CD4-positive, alpha-beta T cell treated with Interleukin-15 for 4 hours (primary cell): ENCODE measurements at places on chromosomes 2 and 18.

DNA sequence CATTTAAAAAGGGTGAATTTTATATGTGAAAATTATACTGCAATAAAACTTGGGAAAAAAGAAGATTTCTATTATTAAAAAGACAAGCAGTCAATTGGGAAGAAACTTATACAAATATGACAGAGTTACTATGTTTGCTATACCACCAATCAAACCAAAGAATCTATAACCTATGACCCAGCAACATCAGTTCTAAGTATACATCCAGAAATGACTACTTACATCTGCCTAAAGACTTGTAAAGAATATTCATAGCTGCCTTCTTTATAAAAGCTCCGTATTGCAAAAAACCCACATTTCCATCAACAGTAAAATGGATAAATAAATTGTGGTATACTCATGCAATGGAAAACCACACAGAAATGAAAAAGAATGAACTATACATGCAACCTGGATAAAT lies 32.9 kb upstream of the NABP1 start:
- no peak for DNase-seq

- DNase-seq = no peak
Observed at GRCh38 chr18:31399306-31400032, 22.9 kb downstream of the DSG4 start.

DNA sequence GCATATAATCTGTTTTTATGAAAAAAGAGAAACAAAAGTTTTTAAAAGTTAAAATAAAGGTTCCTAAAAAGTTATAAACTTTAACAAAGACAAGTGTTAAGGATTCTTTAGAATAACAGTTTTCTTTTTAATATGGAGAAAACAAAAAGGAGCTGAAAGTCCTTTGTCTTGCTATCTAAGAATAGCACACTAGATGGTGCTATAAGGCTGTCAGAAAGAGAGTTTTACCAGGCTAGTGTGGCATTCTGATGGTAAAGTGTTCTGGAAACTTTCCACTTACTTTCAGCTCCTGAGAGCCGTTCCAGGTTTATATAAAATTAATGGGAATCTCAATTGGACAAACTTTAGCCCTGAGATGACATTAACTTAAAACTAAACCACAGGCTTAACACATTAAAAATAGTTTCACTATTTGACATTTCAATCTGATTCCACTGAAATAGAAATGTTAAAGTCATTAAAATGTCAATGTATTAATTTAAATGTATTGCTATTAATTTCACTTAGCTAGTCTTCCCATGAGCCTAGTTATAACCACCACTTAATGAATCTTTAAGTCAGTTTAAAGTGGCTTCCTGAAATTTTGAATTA lies 3.7 kb downstream of the FBXO48 start:
- DNase-seq = peak; percentile 72

DNA sequence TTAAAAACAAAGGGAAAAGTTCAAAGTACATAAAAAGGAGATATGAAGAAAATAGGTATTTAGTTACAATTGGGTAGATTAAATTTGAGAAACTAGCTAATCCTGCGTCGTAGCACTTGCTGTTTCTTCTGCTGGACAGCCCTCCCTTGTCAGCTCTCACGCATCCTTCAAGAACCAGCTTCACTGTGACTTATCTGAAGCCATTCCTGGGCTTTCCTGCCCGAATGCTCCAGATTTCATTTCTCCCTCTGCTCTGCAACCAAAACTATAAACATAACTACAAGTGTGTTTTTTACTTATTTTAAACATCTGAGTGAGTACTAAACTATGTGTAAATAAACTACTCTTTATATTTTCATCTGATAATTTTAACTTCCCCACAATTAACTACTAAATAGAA lies 149.2 kb downstream of the MTCL1 start:
- DNase-seq = no peak

DNA sequence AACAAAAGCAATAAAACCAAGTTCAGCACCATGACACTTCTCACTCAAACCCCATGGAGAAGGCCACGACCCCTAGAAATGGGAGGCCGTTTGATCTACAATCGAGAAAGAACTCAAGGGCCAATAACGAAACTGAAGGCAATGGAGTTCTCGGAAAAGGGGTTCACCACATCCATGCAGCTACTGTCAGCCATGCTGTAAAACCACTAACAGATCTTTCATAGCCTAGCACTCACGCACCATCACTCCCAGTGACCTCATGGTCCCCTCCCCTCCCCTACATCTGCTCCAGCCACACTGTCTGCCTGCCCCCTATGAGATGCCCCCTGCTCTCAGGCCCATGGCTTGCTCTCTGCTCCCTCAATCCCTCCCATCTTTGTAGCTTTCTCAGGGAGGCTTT lies 135.3 kb downstream of the TMEM163 start:
- no peak for DNase-seq

GRCh38 chr18:63213331-63213900 lies 106.2 kb downstream of the BCL2 start:
- DNase-seq = peak; percentile 82

GRCh38 chr18:70709144-70709543 lies 420.3 kb downstream of the SOCS6 start:
- DNase-seq = no peak

DNA sequence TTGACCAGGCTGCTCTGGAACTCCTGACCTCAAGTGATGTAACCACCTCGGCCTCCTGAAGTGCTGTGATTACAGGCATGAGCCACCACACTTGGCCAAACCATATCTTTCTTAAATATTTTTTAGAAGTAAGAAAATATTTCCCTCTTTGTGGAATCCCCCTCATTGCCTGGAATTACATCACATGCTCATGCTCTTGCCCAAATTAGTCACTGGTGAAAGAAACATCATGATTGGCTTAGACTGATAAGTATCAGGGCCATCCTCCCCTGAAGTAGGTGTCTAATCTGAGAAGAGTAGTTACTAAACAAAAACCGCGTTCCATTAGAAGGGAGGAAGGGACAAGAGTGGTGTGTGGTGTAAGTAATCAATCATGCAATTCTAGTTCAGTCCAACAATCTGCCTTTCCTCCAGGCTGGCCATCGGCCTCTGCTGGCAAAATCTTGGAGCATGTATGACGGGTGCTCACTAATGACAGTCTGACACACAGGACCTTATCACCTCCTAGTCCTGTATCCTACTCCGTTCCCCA lies 52.3 kb upstream of the SCG2 start:
- DNase-seq = no peak

- DNase-seq = no peak
Observed at GRCh38 chr2:45826884-45827635, 175.6 kb downstream of the PRKCE start.

- no peak for DNase-seq
Observed at GRCh38 chr2:121210691-121211090, 74.3 kb downstream of the TFCP2L1 start.

GRCh38 chr2:117956036-117956796 lies 57.7 kb downstream of the CCDC93 start:
- no peak for DNase-seq

DNA sequence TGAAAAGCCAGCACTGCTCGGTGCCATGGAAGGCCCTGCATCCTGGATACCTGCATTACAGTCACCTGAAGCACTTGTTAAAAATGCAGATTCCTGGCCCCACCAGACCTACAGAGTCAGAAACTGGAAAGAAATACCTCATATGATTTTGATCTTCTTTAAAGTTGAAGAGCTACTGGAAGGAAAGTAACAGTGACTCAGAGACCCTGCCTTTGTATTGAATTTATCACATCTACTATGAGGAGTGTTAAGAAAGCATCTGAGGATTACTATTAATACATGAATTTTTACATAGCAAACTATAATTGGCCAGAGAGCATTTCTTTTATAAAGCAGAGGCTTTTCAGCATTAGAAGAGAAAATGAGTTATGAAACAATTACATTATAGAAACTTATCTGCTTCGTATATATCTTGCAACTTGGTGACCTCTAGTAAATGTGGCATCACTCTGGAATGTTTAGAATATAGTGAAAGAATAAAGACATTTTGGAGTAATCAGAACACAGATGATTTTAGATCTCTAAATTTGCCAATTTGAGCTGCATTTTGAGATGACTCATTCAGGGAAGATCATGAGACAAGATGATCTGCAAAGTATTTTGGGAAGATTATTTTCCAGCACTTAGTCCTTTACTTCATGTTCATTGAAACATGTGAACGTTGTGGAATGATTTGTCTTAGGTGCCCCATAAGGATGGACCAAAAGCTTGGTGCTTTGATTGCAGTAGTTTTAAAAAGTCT lies 12.2 kb downstream of the PTPRM start:
- DNase-seq = no peak

- DNase-seq = no peak
Observed at GRCh38 chr2:191483117-191483516, 194.8 kb upstream of the NABP1 start.

DNA sequence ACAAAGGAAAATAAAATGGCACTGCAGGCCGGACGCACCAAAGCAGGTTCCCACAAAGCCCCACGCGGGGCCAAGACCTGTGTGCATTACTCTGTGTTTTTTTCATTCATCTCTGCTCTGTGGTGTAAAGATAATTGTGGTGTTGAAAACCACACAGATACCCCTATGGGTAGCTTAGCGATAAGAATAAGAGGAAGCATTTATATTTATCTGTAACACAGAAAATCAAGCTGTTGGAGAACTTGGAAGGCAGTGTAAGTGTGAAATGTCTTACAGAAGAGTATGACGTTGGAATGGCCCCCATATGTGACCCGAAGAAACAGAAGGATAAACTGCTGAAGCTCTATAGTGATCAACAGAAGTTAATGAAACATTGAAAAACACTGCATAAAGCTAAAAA lies 20.3 kb upstream of the MARCO start:
- no peak for DNase-seq

- DNase-seq = no peak
Observed at GRCh38 chr2:171318463-171318934, 115.3 kb downstream of the METTL8 start.

DNA sequence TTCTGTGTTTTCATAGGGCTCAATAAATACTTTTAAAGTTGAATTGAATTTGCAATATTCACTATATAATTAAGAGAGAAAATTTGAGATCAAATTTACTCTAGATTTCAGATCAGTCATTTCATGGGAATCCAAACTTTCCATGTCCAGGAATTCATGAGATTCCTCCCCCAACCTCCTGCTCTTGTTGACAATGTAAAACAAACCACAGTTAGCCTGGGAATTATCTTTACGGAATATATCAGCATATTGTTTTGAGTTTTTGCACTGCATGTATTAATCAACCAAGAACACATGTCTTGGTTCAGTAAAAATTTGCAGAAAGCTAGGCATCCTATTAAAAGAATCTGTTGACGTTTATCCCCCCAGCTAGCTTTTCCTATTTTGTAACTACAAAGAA lies 42.3 kb downstream of the CYP1B1 start:
- DNase-seq = no peak

- no peak for DNase-seq
Observed at GRCh38 chr2:3044587-3045317, 332.9 kb downstream of the EIPR1 start.

- DNase-seq = no peak
Observed at GRCh38 chr18:35463050-35463449, 34.7 kb downstream of the INO80C start.

DNA sequence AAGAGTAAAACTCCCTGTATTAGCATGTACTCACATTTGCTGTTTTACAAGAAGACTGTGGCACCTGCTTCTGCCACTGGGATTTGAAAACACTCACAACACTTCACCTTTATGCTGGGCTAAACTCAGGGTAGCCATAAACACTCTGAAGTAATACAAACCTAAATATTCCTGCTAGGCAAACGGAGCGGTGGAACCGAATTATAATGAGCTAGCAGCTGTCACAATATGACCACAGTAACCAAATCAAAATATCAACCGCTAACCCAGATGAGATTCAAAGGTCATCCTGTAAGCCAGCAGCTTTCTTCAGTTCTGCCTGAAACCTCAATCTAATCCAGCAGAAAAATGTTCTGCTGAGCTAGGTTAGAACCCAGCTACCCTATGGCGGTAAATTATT lies 132.1 kb downstream of the TCF4 start:
- no peak for DNase-seq

- no peak for DNase-seq
Observed at GRCh38 chr2:51781691-51782090, 749.8 kb upstream of the NRXN1 start.

- no peak for DNase-seq
Observed at GRCh38 chr18:67483237-67483636, 33.3 kb downstream of the DSEL start.

GRCh38 chr2:1769703-1770422 lies 25.5 kb upstream of the PXDN start:
- peak; percentile 24 for DNase-seq

- DNase-seq = no peak
Observed at GRCh38 chr2:135985826-135986393, 484 bp upstream of the DARS1 start.

- no peak for DNase-seq
Observed at GRCh38 chr18:21991081-21991534, 178.3 kb upstream of the GATA6 start.

DNA sequence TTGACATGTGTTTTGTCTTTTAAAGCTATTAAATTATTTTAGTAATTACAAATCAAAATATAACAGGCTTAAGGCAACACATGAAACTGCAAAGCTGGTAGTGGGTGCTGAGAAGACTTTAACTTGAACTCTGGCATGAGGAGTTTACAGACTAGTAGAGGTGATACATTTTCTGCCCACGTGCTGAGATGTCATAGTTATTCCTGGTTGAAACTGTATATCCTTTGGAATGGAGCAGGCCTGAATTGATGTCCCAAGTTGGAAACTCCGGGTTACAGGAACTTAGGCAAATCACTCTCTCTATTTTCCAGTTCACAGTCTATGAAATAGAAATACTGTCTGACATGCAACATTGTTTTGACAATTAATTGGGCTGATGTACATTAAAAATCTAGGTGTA lies 177.1 kb upstream of the NOL4 start:
- no peak for DNase-seq

DNA sequence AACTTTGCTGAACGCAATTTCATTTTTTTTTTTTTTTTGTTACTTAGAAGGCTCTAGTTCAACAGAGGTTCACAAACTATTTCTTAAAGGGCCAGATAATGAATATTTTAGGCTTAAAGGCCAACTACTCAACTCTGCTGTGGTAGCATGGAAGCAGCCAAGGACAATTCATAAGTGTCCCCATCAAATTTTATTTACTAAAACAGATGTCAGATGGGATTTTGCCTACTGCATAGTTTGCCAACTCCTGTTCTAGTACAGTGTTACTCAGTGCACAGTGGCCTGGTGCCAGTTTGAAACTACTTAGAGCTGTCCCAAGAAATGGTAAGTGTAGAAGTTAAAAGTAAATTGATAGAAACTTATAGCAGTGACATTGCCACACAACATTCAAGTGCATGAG lies 949.4 kb upstream of the FANCL start:
- no peak for DNase-seq

GRCh38 chr2:98985905-98986666 lies 50.1 kb upstream of the CRACDL start:
- DNase-seq = no peak
